ENCODE measurements at places on chromosomes 16 and 17.

DNA sequence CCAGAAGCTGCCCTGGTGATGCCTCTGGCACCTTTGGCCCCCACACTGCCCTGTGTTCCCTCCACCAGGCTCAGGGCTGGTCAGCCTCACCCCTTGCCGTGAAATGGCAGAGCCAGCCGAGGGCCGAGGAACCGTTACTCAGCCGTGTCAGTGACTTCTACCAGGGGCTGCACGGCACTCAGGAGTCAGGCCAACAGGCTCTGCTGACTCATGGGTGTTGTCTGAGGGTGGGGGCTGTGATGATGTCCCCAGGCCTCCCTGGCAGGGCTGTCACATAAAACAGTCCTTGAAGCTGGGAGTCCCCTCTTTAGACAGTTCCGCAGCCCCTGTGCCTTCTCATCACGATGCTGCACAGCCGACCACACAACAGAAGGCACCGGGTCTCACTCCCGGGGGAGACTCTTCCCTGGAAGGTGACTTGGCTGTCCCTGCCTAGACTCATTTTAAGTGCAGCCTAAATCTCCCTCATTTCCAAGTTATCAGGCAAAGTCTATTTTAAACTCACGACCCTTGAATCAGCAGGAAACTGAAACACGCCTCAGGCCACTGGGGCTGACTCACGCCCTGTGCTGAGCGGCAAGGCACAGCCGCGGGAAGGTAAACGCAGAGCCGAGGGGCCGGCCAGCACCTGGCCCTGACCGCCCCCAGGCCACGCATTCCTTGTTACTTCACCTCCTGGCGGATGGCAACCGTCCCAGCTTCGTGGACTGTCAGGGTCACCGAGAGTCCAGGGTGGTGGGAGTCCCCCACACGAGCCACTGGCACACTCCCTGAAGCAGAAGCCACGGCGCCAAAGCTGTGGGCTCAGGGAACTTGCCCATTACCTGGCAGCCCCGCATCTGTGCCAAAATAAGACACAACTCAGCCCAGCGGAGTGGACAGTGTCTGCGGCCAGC, 102.6 kb downstream of the ZNF778 start:
- peak; percentile 24 for DNase-seq

DNA sequence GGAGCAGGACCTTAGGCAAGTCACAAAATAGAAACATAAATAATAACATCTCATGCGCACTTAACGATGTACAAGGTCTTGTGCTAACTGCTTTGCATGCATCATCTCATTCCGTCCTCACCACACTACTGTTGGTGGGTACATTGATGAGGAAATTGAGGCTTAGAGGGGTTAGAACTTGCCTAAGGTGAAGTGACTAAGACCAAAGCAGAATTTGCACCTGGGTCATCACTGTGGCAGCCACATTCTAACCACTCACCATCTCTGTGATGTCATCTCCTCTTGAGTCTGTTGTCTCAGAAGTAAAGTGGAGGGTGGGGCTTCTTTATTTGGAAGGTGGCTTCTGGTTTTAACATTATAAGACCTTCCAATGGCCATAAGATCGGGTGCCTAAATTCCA, 20.4 kb upstream of the TRIM25 start:
- DNase-seq: no peak

DNA sequence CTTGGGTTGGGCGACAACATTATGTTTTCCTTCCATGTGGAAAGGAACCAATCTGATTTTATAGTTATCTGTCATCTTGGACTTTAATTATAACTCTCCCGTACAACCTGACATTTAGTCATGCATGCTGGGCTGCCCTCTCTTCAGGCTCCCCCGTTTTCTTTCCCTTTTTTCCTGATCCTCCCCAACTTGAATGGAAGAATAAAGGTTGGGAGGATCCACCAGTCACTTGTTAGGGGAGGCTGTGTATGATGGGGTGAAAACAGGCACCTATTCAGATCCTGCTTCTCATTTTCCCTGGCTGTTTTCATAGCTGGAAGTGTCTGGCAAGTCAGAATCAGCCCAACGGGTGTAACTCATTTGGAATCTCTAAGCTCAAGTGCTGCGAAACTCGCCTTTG, 267.2 kb upstream of the SALL1 start:
- DNase-seq: no peak

DNA sequence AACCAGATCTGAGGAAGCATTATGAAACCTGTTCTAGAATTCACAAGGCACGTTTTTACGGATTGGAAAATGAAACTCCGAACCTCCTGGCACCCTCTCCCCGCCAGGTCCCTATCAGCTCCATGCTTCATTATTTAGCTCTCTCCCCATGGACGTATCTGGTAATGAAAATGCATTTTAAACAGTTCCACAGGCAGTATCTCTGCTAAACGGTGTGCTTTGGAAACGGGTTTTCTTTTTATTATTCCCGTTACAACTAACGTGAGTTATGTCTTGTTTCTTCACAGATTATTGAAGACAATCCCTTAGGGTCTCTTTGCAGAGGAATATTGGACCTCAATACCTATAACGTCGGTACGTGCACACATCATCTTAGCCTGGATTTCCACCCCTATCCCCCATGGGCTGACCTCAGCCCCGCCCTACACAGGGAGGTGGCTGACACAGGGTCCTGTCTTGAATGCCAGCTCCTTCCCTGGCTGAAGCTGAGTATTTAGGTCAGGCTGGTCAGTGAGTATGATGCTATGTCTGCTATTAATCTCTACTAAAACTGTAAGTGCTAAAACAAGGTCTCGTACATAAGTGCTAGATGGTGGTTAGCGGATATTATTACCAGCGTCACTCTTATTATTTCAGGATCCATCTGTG, 82.9 kb downstream of the SDR42E1 start:
- DNase-seq: no peak

DNA sequence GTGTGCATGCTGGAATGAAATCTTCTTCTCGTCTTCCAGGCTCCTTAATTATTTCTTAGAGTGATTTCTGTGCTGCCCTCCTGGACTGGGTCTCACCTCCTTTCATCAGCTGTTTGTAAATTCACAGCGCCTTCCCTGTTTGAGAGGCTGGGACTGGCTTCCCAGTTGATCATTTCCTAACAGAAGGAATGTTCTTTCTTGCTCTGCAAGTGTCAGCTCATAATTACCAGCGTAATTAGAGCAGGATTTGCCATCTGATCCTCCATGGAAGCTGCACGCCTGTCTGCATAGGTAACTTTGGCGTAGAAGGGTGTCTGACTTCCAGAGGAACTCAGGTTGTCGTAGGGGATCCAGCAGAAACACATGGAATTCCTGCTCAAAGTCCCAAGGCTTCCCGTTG, 375.0 kb upstream of the EEF2KMT start:
- DNase-seq: no peak

GRCh38 chr17:47076171-47076570, 97.1 kb upstream of the RPRML start:
- no peak for DNase-seq

GRCh38 chr16:51615141-51615540, 464.1 kb upstream of the SALL1 start:
- DNase-seq: no peak

GRCh38 chr16:81324808-81325207, 10.0 kb downstream of the GAN start:
- DNase-seq: no peak

DNA sequence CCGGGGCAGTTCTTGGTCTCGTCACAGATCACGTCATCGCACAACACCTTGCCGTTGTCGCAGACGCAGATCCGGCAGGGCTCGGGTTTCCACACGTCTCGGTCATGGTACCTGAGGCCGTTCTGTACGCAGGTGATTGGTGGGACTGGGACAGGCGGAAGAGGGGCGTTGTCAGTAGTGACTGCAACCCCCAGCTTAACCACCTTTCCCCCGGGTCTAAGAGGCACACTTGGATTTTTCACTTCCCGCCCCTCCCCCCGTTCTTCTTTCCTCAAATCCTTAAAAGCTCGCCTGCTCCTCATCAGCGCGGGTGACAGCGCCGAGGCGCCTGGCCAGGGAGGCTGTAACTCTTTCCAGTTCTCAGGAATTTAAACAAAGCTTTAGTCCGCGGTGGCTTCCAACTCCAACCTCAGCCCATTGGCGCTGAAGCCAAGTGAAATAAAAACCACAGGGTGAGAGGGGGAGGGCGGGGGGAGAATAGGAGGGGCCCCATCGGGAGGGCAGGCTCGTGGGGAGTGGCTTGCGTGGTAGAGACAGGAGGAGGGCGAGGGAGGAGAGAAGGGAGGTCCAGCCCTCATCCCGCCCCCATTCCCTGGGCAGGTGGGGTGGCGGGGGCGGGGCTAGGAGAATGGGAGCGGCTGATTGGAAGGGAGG, 1.5 kb downstream of the COL1A1 start:
- DNase-seq: peak; percentile 57

DNA sequence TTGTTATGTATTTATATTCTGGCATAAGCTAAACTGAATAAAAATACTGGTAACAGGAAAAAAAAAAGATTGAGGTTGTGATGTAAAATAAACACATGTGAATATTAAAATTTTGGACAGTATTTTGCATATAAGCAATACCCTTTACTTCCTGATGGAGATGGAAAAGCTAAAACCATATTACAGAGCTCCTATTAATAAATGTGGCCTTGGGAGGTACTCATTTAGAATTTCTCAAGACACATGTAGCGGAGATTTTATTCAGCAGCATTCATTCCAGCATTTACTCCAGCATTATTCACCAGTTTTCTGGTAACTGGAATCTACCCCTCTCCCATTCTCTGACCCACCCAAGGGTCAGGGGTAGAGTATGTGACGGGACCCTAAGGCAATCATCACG, 94.3 kb upstream of the AXIN2 start:
- no peak for DNase-seq
